ENCODE measurements at places on chromosomes 1 and 21. TPM values are rescaled to one million over a fixed set of nuclear protein-coding genes. Genes with fewer than 3 reads are reported as not detected.

GRCh38 chr1:24157918-24158481 is 15.1 kb upstream of the IL22RA1 start:
- DNase-seq, result no peak

DNA sequence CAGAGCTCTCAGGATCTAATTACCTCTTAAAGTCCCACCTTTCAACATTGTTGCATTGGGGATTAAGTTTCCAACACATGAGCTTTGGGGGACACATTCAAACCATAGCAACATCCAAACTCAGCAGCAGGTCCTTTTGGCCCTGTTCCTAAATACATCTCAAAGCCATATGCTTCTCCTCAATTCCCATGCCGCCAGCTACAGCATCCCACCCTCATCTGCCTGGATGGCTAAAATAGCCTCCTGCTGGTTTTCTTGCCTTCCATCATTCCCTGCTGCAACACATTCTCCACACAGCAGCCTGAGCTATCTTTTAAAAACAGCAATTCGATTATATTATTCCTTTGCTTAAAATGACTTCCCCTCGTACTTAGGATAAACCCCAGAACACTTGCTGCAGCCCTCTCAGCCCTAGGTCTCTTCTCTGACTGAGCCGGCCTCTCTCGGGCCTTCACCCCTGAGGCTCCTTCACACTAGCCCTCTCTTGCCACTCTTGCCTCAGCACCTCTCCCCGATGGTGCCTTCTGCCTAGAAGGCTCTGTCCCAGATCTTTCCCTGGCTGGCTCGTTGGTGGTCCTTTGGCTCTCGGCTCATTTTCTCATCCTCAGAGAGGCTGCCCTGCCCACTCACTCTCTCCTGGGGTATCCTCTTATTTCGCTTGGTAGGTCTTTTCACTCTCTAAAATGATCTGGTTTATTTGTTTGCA is 16.5 kb downstream of the MYBPH start:
- no peak for DNase-seq

DNA sequence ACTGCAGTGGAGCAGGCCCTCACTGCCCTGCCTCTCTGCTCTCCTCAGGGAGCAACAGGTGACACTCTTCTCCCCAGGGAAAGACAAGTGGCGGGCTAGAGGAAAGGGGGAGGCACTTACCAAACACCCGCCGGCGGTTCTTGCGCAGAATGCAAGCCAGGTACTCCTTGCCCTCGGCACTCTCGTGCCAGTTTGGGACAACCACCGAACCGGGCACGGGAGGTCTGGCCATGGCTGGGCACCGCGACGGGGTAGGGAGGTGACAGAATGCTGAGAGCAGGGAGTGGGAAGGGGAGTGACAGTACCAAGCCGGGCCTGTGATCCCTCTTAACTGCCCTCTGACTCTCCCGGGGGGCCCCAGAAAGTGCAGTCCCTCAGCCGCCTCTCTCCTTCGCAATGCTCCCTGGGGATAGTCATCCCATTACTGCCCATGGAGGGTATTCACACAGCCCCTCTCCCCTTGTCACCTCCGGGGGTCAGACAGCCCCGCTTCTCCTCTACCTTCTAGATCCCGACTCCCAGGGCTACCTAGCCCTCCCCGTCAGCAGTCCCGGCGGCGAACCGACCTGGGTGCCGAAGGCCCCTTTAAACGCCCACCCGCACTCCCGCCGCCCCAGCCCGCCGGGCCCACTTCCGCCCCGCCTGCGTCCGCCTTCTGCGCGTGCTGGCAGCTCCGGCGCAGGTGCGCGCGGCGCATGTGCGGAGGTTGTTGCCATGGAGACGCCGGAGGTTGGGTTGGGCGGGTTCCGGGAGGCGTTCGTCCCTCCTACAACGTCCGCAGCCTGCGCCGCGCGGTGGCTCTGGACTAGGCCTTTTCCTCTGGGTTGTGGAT is at the start of gene CPLANE2:
Gene CPLANE2 (minus strand): TSS at position 673 of the 832 bp plus-strand sequence. CDS start 441 bp downstream, at position 232.
- peak; percentile 79 for DNase-seq

- no peak for DNase-seq
These were observed 121.3 kb downstream of the SEC16B start for GRCh38 chr1:177848577-177848976.

AKNAD1 gene
- total RNA-seq, result not detected

AADACL3 gene
- not detected for total RNA-seq
